ENCODE measurements at places on chromosomes 4 and X. TPM values are rescaled to one million over a fixed set of nuclear protein-coding genes. Genes with fewer than 3 reads are reported as not detected.

CXCL6 gene
- total RNA-seq: 0.59 TPM

MPC1L gene
- total RNA-seq: not detected

ZNF718 gene
- total RNA-seq: 6.6 TPM

IDUA gene
- total RNA-seq: 15.6 TPM

GPRASP2 gene
- 12.7 TPM for total RNA-seq

PSAPL1 gene
- total RNA-seq: not detected

TRIM75 gene
- total RNA-seq: not detected

RGS12 gene
- 14.0 TPM for total RNA-seq

FRAS1 gene
- 28.3 TPM for total RNA-seq

Data from subcutaneous preadipocyte (primary cell).